Caki2 (cell line): ENCODE measurements at places on chromosomes 6 and 20.

- DNase-seq = no peak
Observed at GRCh38 chr6:45640811-45641210, 263.1 kb upstream of the SUPT3H start.

- DNase-seq = no peak
Observed at GRCh38 chr20:33883164-33883563, 72.0 kb downstream of the CHMP4B start.

DNA sequence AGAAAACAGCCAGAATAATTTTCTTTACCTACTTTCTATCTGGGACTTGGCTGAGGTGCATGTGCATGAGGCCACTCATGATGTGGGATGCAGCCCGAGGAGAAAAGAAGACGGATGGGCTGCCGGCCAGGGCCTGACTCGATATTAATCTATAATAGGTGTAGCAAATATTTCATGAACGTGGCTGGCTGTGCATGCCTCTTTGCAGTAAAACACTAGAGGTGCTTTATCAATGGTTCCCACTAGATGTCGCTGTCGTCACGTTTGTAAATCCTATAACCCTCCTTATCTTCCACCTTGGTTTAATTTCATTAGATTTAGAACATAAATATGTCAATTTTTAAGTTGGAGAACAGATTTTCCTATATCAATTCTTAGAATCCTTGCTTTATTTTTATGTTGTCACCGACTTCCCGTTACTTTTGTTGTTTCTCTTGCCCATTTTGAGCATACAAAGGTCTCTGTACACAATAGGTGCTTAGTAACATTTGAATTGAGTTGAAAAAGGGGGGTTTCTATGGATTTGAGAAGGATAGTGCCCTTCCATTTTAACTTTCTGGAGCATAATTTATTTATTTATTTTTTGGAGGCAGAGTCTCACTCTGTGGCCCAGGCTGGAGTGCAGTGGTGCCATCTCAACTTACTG lies 19.6 kb upstream of the FERMT1 start:
- DNase-seq = peak; percentile 32

DNA sequence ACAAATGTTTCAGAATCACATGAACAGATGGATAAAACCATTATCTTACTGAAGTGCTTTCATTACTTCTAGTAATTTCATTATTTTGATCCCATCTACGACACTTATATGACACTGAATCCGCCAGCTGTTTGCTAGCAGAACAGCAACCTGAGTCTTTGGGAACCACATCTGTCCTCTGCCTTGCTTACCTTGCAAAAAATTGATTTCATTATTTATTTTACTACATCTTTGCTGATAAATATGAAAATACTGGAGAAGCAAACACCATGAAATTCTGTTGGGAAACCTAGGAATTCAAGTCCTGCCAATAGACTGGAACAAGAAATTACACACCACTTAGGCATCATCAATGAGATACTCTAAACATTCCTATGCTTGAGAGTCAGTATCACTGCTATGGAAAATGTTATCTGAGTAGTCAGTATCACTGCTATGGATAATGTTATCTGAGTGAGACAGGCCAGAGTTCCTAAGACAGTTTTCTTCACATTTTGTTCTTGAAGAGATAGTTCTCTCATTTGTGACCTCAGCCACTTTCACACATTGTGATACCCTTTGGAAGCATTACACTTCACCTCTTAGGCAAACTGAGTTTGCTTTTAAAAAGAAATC lies 91.9 kb downstream of the PDE10A start:
- peak; percentile 38 for DNase-seq

DNA sequence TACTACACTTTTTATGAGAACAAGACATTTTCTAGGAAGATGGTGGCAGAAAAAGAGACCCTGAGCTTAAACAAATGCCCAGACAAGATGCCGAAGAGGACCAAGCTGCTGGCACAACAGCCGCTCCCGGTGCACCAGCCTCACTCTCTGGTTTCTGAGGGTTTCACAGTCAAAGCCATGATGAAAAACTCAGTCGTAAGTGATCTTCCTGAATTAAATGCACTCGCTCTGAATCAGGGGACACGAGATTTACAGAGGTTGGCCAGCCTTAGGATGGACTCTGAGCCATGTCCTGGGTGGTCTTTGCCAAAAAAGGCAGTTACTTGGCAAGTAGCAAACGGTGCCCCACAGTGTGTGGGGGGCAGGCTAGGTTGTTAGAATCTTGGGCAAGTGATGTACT lies 423 bp downstream of the PACRG start:
- no peak for DNase-seq

DNA sequence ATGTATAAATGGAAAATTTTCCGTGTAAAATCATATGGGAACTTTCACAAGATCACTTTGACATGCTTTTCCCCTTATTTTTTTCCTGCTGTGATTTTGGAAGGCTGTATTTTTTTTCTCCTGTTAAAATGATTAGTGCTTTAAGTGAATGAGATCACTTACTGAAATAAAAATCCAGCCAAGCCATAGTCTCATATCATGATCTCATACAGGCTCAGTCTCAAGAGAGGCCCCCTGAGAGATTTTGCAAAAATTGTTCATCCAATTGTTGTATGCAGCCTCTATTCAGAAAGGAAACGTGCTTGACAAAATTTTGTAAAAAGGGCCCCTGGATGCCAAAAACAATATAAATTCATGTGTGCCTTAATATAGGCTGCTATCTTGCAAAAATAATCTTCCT lies 528.2 kb downstream of the HDGFL1 start:
- DNase-seq = no peak

GRCh38 chr20:53957451-53958172 lies 112.8 kb downstream of the BCAS1 start:
- no peak for DNase-seq

- peak; percentile 97 for DNase-seq
Observed at GRCh38 chr20:35305682-35306556, 13.7 kb upstream of the FAM83C start.

DNA sequence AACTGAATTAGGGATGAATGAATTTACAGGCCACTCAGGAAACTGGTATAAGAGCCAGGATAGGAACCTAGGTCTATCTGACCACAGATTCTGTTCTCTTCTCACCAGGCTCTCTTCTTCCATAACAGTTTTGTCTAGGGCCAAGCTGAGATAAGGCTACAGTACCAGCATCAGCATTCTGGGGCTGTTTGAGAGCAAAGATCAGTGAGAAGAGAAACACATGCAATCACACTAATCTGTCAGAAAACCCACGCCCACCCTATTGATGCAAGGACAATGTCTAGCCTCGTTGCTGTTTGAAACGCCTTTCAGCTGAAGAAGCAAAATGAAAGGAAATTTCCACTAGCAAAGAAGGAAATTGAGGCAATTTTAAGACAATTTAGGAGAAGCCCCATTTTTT lies 137.7 kb downstream of the LCA5 start:
- no peak for DNase-seq

- no peak for DNase-seq
Observed at GRCh38 chr6:111534231-111534751, 51.3 kb upstream of the REV3L start.

- DNase-seq = no peak
Observed at GRCh38 chr20:8473459-8473858, 341.4 kb downstream of the PLCB1 start.

DNA sequence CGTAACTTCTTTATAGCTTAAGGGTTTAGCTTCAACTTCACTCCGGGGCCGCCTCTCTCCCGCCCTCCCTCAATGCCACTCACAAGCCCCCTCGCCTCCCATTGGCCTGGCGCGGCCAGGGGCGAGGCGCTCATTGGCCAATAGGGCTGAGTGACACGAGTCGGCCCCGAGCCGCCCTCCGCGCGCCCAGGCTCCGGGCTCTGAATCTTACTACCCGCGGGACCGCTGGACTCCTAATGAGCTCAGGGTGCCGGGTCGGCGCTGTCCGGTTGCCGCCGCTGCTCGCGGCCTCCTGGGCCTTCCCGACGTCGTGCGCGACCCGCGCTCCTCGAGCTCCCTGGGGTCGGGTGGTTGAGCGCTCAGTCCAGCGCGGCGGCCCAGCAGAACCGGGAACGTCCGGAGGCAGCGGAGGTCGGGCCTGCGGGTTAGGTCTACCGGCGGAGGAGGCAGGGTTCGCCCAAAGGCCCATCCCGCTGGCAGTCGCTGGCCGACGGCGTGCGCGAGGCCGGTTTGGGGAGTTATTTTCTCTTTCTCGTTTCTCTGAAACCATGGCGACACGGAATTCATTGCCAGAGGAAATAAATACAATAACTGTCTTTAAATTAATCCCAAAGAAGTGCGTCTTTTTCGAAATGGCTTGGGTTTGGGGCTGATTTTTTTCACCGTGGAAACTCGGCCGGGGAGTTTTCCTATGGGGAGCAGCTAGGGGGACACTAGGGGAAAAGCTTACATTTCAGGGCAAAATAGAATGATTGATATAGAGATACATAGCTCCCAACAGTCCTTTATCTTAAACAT lies at the start of gene SIM1:
Gene SIM1 (minus strand): TSS at position 19 of the 798 bp plus-strand sequence. CDS start 1,453 bp downstream, outside the sequence.
- DNase-seq = peak; percentile 78

DNA sequence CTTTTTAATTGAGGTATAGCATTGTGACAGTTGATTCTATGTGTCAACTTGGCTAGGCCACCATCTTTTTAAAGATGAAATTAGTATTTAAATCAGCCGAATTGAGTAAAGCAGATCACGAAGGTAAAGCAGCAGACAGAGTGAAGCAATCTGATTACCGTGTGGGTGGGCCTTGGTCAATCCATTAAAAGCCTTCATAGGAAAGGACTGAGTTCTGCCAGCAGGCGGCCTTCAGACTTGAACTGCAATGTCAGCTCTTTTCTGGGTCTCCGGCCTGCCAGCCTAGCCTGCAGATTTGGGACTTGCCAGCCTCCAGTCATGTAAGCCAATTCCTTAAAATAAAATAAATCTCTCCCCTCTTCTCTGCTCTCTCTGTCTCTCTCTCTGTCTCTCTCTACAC lies 22.4 kb upstream of the TGM2 start:
- no peak for DNase-seq

DNA sequence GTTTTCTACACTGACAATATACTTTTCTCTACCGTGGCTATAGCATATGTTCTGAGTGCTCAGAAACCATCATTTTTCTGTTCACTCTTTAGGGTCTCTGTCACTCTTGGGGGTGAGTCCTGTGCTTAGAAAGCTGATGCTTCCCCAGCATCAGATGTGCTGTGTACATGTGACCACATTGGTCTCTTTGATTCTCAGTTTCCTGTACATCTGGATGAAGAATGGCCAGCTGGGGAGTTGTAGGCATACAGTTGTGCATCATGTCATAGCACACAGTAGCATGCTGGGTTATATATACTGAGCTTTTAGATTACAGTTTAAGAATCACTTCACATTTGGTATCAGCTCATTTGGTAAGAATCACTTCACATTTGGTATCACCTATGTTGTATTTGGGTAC lies 238.6 kb upstream of the PREP start:
- no peak for DNase-seq

- no peak for DNase-seq
Observed at GRCh38 chr20:8557711-8558110, 425.6 kb downstream of the PLCB1 start.

GRCh38 chr20:43448748-43449535 lies 8.8 kb upstream of the SRSF6 start:
- DNase-seq = peak; percentile 37

DNA sequence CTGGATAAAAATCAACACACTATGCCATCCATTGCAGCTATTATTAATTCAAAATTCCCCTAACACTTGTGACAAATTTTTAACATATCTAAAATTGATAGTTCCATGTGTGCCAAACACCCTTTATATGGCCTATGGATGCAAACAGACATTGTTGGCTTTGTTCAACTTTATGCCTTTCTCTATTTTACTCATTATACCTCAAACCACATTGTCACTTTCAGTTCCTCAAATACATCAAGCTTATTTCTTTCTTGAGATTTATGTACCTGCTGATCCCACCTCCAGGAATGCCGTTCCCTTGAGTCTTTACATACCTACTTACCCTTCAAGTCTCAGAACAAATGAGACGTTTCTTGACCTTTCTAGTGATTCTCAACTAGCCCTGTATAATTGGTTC lies 193.5 kb upstream of the PLN start:
- DNase-seq = no peak

- DNase-seq = no peak
Observed at GRCh38 chr6:82861121-82861520, 204.5 kb downstream of the UBE3D start.

- DNase-seq = no peak
Observed at GRCh38 chr20:62357681-62358080, 9.4 kb downstream of the LAMA5 start.

DNA sequence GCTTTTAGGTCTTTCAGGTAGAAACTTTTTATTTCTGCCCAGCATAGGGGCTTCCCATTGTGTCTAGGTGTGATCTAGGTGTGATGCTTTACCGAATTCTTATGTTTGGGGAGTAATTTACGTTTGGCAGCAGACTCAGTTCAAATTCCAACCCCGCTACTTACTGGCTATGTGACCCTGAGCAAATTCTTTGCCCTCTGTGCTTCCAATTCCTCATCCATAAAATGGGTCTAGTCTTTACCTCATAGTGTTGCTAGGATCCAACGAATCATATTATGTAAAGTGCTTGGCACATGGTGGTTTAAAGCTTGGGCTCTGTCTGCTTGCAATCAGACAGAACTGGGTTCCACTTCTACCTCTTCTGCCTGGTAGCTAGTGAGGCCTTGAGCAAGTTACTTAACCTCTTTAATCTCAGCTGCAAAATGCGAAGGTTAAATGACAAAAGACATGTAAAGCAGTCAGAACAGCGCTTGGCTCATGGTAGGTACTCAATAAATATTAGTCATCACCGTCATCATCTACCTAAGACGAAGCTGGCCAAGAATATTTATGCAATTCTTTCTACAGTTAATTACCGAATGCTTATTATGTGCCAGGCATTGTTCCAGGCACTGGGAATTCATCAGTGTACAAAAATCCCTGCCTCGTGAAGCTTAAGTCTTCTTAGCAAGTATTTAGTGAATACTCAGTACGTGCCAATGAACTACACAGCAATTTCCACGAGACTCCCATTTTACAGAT lies 1.0 kb downstream of the NSFL1C start:
- DNase-seq = no peak

DNA sequence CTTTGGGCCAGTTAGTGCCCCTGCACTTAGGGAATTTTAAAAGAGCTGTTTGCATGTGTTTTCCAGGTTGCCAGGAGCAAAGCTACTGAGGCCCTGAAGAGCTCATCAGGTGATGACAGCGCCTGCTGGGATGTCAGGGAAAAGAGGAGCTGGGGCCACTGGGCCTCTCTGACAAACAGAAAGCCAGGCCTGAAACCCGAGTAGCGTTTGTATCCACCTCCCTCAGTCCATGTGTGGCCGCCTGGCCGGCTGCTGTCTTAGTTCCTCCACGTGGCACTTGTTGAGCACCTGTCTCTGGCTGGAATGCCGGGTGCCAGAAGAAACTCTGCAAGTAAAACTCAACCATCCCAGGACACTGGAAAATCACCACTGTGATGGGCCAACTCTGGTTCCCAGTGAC lies 601.2 kb downstream of the CDH26 start:
- DNase-seq = no peak

GRCh38 chr6:159325476-159325875 lies 156.3 kb downstream of the FNDC1 start:
- no peak for DNase-seq

GRCh38 chr6:9659848-9660247 lies 755.0 kb downstream of the TFAP2A start:
- no peak for DNase-seq

- no peak for DNase-seq
Observed at GRCh38 chr6:39870950-39871349, 63.3 kb downstream of the MOCS1 start.
